ENCODE measurements at places on chromosomes 12 and 14. TPM values are rescaled to one million over a fixed set of nuclear protein-coding genes. Genes with fewer than 3 reads are reported as not detected.

DNA sequence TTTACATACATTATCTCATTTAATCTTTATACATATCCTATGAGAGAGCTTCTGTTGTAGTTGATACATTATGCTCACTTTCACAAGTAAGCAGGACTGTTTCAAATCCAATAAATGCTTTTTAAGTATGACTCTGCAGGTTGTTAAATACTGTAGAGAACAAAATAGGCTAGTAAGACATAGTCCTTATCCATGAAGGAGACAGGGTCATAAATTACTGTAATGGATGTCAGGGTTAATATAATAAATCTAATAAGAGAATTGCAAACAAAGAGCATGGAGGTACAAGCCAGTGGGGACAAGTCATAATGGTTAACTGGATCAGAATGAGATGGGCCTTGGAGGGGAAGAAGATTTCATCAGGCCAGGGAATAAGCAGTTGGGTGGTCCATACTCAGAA lies 303.8 kb upstream of the RGS6 start:
- DNase-seq, result no peak

DNA sequence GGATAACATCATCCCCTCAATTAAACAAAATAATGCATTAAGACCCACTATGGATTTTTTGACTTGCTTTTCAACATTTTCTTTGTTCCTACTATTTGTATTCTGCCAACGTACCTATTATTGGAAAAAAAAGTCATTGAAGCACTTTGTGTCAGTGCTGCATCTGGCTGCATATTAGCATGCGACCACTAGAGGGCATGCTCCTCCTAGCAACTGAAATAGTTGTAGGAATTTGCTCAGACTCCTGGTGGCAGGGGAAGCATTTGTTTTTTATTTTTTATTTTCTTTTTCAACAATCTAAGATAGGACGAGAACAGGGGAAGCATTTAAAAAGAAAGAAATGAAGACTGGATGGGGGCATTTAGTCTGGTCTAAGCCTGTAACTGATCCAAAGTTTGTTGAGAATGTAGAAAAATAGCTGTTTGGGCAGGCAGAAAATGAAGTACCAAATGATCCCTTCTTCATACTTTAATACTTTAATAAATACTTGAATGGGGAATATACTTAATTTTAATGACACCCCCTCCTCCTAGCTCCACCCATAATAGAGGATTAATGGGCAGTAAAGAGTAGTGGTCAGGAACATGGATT lies 14.5 kb upstream of the CLEC4A start:
- peak; percentile 75 for DNase-seq

- DNase-seq, result peak; percentile 23
Observed at GRCh38 chr12:94875525-94875924, 128.0 kb downstream of the NDUFA12 start.

DNA sequence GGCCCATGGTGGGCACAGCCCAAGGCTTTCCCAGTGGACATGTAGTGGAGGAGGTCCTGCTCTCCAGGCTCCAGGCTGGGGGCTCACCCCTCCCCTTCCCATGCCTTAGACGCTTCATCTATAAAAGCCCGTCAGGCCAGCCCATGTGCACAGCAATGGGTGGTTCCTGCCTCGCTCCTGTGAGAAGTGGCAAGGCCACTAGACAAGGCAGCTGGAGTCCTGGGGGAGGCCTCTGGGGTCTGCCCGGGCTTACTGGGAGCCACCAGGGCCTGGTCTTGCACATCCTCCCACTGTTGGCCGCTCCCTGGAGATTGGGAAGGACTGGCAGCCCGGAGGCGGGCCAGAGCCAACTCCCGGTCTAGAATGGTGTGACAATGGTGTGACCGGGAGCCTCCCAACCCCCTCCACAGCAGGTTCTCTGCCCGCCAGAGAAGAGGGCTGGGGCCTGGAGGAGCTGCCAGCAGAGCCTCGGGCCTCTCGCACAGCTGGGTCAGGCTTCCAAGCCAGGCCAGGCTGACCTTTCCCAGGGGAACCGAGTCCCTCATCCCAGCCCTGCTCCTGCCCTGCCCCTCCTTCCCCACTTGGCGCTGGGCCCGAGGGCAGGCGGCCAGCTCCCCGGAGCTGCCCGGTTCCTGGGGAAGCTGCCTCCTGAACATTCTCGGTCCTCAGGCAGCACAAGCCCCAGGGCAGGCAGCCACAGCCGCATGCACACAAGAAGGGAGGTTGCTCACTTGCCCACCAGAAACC lies 97.9 kb downstream of the RFLNA start:
- no peak for DNase-seq

TTLL5 gene
- total RNA-seq, result 15.3 TPM

DNA sequence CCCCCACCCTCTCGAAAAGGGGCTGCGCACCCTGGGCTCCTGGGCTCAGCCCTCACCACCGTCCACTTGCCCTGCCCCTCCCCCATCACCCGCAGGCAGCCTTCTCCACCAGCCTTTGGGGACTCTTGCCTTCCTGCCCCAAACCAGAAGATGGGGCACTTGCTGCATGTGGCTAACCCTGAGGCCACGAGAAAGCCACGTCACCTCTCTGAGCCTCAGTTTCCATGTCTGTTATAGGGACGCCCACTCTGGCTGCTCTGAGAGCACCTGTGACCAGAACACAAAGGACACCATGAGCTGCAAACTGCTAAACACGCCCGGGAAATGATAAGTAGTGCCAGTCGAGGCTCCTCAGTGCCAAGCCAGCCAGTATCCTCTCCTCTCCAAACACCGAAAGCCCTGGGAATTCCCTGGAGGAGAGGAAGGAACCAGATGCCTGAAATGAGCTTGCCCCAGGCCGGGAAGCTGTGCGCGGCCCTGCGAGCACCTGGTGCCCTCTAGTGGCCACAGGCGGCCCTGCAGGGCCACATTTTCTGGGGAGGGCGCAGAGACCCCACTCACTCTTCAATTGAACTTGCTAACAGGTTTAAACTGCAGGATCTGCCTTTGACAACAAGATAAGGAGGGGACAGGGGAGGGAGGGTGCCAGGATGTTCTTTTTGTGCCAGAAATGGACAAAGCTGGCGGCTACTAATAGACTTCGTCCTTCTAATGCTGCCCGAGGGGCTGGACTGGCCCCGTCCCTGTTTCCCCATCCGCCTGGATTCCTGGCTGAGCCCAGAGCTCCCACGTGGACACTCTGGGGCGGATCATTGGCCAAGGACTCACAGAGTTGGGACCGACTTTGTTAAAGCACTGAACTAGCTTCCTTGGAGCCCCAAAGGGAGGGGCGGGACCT lies 10.2 kb upstream of the SERPINA9 start:
- DNase-seq, result peak; percentile 37

DNA sequence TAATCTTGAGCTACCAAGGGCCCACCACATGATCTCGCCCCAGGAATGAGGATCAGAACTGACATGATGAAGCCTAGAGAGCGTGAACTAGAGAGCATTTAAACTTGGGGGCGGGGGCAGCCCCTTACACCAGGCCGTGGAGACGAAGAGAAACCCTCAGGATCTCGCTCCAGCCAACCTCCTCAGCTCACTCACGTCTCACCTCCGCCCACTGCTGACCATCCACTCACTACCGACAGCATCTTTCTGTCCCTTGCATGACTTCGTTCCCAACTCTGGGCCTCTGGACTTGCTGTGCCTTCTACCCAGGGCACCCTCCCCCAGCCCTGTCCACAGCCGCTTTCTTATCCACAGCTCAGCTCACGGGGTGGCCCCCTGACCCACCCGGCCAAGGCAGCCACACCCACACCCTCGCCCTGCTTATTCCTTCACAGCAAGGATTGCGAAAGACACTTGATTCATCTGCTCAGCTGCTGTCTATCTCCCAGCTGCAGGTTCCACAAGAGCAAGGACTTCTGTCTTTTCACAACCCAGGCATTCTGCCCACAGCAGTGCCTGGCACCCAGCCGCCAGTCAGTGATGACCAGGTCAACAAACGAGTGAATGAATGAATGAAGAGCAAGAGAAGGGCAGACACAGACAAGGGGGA lies 6.4 kb downstream of the STX2 start:
- no peak for DNase-seq

KRT71 gene
- not detected for total RNA-seq

PRB2 gene
- not detected for total RNA-seq

IL31 gene
- total RNA-seq, result 8.0 TPM

DNA sequence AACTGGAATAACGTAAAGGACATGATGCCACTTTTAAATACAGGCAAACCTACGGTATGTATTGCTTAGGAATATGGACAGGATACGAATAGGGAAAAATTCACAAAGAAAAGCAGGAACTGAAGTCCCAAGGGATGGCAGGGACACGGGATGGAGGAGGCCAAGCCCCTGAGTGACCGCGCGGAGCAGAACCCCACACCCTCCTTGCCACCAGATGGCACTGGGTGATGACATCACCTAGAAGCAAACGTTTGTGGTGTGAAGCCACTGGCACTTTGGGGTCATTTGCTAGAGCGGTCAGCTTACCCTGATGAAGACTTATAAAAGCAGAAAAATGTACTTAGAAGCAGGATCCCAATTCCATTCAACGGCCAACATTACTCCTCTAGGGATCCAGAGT lies 9.4 kb downstream of the DHX37 start:
- DNase-seq, result no peak

DNA sequence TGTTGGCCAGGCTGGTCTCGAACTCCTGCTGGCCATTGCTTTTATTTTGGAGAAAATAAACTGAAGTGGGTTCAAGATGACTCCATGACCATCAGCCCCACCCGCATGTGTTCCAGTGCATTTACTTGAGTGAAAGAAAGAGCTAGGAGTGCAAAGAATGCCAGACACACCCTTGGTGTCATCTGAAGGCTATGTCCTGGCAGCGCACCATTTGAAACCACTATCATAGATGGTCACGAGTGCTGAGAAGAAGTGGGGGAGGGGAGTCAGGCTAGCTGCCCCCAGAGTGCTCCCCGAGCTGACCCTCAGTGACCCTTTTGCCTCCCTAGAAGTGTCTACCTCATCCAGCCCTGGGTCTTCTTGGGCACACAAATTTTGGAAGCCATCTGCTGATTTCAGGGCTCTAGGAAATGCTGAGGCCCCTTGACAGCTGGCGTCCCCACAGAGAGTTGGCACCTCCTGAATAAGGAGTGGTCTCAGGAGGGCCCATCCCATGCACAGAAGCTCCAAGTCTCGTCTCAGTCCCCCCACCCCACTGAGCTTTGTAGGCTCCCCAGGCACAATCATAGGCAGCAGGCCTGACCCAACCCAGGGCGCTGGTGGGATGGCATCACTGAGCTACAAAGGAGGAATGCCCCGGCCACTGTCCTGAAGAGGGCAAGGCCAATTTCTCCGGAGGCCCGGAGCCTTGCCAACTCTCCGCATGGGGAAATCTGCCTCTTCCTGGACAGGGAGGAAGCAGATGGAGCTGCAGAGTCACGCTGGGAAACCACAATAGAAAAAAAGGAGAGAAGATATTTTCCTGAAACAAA lies 28.0 kb downstream of the PXN start:
- no peak for DNase-seq

GRCh38 chr12:65490250-65490649 lies 211.8 kb downstream of the MSRB3 start:
- DNase-seq, result no peak

DNA sequence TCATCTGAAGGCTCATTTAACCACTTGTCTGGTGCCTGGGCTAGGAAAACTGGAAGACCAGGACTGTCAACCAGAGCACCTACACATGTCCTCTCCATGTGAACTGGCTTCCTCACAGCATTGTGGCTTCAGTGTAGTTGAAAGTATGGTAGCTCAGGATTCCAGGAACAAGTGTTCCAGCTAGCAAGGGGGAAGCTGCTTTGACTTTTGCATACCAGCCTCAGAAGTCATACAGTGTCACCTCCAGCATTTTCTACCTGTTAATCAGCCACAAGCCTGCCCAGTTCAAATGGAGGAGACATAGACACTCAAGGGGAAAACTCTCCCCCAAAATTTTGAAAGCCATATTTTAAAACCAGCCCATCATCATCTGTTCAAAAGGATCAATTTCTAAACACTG lies 212.8 kb upstream of the CAND1 start:
- no peak for DNase-seq

DNA sequence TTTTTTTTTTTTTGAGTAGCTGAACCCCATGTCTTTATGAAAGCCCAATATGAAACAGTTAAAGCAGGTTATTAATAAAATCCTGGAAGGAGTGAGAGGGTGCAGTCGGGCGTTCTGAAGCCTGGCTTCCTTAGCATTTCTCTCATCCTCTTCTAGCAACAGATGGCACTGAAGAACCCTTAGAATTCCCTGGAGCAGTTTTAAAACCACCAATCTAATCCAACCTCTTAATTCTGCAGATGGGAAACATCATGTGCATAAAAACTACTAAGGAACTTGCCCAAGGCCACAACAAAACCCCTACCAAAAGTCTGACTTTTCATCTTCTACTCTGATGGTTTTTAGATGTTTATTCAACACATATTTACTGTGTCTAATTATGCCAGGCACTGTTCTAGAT lies 25.2 kb downstream of the PRDM4 start:
- DNase-seq, result no peak

MYO1H gene
- total RNA-seq, result not detected

DNA sequence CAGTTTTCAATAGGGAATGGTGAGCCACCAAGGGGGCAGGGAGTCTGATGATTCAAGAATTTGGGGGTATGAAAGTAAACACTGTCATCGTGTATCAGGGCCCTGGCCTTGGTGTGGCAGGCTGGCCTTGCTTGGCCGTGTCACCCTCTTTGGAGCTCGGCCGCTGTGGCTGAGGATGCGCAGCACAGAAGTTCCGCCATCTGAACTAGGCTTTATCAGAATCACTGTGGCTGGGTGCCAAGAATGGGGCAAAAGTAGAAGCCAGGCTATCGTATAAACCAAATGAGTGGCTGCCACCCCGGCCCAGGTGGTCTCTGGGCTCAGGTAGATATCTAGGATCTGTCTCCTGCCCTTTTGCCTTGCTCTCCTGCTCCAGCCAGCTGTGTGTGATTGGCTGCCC lies 137.4 kb downstream of the PAPOLA start:
- no peak for DNase-seq

ADGRD1 gene
- 2.0 TPM for total RNA-seq

GRCh38 chr12:102528111-102528510 lies 47.7 kb upstream of the IGF1 start:
- DNase-seq, result no peak

DNA sequence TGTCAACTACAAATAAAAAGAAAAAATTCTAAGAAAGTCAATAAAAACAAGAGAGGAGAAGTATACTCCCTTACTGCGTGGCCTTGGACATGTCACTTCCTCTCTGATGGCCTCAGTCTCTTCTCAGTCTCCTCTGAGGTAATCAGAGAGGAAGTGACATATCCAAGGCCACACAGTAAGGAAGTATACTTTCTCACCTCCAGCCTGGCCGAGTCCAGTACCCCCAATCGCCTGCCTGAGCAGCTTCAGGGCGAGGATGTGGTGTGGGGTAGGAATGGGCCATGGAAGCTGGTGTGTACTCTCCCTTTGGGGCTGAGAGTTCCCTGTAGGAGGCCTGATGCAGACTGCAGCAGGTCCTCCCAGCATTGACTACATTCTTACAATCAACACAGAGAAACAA lies 15.8 kb downstream of the VDR start:
- DNase-seq, result peak; percentile 49

DNA sequence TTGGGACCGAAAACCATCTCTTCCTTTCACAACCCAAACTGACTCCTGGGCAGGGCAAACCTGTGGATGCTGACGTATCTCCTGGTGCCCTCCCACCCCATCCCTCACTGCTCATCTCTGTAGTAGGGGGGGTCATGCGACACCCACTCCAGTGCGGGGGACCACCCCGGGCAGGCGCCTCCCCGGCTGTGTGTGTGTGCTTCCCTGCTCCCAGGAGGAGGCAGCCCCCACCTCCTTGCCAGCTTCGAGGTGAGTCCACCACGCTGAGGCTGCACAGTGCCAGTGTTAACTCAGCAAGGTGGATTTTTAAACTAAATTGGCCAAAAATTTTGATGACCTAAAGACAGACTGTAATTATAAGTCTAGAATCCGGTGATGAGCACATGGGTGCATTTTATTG lies 46.2 kb upstream of the BEGAIN start:
- no peak for DNase-seq

All from activated T-cell treated with anti-CD3 and anti-CD28 coated beads, Interleukin-2, amount 50 U/mL, for 72 hours (primary cell).